ENCODE measurements at places on chromosomes 2 and 18.

GRCh38 chr2:239110595-239111048 is 262.7 kb downstream of the TWIST2 start:
- no peak for DNase-seq

DNA sequence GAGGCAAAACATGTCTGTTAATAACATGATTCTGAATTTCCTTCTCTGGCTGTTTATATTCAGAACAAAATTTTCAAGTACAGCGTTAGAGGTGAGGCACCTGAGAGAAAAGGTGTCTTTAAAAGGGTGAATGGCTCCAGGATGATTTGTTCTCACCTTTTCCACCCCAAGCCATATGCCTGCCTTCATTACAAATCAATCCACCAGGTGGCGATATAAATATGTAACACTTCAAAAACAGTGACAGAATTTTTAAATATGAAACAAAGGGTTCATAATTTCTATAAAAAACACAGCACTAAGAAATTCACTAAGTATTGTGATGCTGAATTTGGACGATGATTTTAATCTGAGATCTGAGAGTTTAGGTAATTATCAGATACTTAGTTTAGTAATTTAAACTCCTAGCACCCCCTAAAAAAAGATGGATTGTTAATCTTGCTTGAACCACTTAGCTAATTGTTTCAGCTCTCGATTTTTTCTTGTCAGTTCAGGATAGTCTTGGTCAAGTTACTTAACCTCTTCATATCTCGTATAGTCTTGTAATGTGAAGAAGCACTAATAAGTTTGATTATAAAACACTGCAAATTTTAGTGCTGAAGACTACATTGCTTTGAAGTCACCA is 528.8 kb downstream of the CPS1 start:
- no peak for DNase-seq

DNA sequence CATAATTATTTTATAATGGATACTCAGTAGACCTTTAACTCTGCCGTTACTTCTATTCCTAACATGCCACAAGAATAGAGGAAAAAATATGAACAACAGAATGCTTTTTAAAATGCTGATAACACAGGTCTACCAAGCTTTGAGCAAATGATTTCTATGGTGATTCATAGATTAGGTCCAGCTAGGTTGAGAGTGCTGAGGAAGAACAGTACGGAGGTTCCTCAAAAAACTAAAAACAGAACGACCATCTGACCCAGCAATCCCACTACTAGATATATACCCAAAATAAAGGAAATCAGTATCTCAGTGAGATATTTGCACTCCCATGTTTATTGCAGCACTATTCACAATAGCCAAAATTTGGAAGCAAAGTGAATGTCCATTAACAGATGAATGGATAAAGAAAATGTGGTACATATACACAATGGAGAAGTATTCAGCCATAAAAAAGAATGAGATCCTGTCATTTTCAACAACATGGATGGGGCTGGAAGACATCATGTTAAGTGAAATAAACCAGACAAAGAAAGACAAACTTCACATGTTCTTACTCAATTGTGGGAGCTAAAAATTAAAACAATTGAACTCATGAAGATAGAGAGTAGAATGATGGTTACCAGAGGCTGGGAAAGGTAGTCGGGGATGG is 111.6 kb upstream of the SERTAD2 start:
- DNase-seq: no peak

DNA sequence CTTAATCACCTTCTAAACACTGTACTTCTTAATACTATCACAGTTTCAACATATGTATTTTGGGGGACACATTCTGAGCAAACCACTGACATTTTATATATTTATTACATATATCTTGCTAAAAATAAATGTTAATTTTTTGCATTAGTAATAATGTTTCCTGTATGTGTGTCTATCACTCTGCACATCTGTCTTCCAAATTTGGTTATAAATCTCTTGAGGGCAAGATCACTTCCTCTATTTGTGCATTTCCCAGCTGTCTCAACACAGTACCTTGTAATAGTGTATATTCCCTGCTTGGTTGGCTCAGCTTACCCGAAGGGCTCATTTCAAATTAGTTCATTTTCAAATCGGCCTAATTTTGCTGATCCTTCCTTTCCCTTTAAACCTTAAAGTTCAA is 617.1 kb upstream of the GYPC start:
- DNase-seq: no peak

- DNase-seq: no peak
Observed at GRCh38 chr2:33074197-33074596, 127.4 kb downstream of the LTBP1 start.

DNA sequence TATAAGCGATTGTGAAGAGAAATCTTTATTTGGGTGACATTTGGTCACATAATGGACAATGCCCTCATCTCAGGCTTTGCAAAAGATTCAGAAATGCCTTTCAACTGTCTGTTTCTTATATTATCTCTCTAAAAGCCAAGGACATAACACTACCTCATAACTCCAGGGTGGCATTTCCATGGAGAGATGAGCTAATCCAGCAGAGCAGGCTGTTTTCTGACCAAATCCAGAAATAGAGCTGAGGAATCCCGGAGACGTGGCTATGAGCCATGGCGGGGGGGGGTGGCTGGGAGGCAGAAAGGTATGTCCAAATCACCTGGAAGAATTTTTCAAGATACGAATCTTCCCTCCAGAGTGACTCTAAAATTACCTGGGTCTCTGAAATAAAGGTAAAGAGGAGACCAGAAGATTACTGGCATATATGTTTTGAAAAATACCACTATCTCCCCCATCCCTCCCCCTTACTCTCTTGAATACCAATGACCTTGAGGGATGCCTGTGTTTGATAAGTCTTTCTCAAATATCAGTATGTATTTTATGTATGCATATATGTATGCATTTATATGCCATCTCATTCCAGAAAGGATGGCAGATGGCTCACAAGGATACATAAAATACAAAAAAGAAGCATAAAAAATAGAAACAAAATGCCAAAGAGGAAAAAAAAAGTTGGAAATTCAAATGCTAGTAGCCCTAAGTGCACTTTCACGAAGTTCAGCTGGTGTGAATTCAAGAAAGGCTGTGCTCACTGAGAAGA is 296.0 kb upstream of the MGAT5 start:
- DNase-seq: no peak

DNA sequence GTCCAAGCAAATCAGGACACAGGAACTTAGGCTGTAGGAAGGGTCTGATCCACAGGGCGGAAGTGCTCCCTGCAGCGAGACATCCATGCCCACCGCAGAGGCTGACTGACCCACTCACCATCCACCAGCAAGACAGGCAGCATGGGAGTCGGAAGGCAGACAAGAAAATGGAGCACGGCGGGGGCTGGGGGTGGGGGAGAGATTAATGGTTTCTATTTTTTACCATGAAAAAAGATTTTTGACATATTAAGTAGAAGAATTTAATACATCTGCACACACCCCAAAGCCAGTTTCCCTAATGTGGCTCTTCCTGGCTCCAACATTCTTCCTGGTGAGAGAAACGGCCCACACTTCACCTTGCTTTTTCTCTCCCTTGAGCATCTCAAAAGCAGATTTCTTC is 55.1 kb upstream of the ST8SIA3 start:
- no peak for DNase-seq

DNA sequence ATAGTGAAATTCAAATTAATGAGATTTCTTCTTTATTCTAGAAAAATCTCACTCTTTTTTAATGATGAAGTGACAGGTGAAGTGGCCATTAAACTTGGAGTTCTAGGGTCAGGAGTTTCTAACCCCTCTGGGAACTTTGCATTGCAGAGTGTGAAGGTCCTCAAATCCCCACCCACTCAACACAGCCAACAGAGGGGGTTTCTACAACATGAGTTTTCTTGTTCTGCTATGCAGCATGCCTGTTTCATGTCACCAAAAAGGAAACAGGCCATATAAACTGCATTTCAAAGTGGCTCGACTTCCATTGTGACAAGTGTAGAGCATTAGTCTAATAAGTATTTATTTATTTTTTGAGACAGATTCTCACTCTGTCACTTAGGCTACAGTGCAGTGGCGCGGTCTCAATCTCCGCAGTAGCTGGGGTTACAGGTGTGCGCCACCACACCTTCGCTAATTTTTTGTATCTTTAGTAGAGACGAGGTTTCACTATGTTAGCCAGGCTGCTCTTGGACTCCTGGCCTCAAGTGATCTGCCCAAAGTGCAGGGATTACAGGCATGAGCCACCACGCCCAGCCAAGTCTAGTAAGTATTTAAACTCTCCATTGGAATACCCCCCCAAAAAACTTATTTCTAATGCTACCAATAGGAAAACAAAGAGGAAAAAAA is 146.1 kb upstream of the ZFP36L2 start:
- DNase-seq: no peak

DNA sequence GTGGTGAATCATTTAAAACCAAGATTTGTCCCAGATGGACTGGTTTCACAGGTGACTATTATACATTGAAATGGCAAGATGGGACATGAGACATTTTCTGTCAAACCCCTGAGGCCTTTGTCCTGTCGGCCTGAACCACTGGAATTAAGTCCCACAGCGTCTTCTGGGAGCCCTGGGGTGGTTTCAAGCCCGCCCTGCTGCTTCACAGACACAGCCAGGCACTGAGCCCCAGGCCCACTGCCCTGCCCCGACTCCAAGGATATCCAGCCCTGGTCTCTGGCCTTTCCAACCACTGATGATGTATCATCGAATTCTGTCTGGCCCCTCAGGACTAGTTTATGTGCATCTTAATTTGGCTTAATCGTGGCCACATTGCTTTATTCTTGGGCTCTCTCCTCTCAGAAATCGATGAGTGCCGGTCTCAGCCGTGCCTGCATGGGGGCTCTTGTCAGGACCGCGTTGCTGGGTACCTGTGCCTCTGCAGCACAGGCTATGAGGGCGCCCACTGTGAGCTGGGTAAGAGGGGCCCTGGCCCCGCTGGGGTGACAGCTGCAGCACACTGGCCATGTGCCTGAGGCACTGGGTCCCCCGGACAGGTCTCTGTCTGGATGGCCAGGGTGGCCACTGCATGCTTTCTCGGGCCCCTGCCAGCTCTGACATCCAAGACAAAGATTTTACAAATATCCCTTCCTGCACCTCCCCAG is 39.5 kb downstream of the MTERF4 start:
- DNase-seq: no peak

- DNase-seq: no peak
Observed at GRCh38 chr18:53135654-53136053, 795.7 kb downstream of the DCC start.

DNA sequence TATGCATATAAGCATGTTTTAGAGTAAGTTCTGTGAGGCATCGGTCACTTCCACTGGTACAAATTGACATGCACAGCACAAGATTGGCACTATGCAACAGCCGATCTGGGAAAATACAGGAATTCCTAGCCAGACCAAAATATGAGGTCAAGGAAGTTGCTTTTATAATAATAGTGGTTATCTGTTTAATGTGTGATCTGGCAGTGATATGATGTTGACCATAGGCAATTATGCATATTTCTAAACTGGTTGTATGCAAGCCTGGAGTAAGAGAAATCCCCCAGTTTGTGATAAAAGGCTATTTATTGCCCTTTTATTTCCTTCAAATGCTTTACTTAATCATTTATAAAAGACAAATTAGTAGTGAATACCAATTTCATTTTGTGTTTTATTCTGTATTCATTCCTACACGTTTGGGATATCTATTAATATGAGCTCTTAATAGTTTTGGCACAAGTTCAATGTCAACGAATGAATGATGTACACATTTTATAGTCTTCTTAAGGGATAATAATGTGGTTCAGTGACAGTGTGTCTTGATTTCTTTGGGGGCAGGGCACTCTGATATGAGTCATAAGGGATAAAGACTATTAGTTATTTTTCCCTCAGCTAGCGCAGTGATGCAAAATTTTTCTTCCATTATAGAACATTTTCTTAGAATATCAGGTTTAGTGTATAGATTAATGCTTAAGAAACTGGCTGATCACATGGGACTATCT is 34.7 kb upstream of the ZEB2 start:
- no peak for DNase-seq

DNA sequence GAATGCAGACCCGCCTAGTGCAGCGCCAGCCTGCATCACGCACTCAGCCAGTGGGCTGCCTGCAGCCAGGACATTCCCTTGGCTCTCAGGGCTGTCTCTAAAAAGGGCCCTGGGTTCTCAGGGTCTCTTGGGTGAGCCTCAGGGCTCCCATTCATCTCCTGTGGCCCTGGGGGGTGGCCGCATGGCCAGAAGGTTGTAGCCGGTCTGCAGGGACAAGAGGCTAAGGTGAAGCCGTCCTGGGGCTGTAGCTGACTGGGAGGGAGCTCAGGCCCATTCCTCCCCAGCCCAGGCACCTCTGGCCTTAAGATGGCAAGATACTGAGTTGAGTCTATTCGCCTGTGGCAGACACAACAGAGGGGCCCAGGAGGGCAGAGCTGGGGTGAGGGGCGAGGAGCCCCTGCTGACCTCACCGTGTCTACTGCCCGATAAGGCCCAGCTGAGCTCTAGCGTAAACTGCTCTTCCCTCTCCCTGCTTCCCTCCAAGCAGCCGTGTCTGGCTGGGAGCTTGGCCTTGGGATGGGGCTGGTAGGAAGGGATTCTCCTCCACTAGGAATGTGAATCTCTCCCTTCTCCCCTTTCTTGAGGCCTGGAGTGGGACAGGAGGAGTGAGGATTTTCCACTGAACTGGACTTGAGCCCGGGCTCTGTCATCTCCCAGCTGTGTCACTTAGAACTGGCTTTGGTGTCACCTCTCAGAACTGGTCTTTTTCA is 37.9 kb downstream of the INHBB start:
- no peak for DNase-seq

- no peak for DNase-seq
Observed at GRCh38 chr2:74759986-74760385, 73.9 kb upstream of the HK2 start.

- DNase-seq: no peak
Observed at GRCh38 chr2:175744000-175744399, 258.1 kb downstream of the LNPK start.

- no peak for DNase-seq
Observed at GRCh38 chr2:80302314-80303005, 2.1 kb downstream of the LRRTM1 start.

- no peak for DNase-seq
Observed at GRCh38 chr2:165801176-165801575, 7.1 kb upstream of the GALNT3 start.

- DNase-seq: no peak
Observed at GRCh38 chr2:170571612-170572011, 143.5 kb upstream of the SP5 start.

- DNase-seq: peak; percentile 73
Observed at GRCh38 chr2:10407841-10408648, 40.1 kb downstream of the ODC1 start.

GRCh38 chr2:98883780-98884211 is 52.2 kb downstream of the CRACDL start:
- no peak for DNase-seq

GRCh38 chr2:60962528-60962927 is 55.0 kb upstream of the PEX13 start:
- DNase-seq: no peak

GRCh38 chr2:134764164-134764563 is 45.4 kb upstream of the TMEM163 start:
- DNase-seq: no peak
